ENCODE measurements at places on chromosomes 2 and 18.
A peak's percentile ranks its signal among the peaks of the same experiment; 100 is the strongest.

- no peak for DNase-seq
Observed at GRCh38 chr2:24616616-24617015, 125.6 kb downstream of the NCOA1 start.

DNA sequence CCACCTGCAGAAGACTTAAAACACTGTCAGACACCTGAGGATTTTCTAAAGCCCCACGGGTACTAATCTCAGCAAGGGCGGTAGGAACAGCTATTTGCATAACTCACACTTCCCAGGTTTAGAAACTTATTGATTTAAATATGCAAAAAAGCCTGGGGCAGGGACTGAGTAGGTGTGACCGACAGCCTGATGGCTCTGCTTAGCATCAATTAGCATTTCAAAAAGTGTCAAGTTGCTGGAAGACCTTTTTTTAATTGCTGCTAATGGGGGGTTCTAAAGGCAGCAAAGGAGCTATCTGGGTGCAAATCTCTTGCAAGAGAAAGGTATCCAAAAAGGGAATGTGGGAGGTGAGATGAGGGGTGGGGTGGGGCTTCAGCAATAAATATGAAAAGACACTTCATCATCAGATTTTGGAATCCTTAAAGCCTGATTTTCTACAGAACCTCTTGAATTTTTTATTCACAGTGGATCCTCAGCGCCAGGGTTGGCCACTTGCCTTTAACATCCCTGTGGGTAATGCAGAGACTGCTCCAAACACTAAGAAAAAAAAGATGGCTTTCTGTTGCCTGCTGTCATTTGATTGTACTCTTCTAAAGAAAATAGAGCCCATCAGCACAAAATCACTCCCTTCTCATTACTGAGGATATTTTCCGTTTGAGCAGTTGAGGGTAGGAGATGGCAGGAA is 121.1 kb upstream of the RMP24 start:
- DNase-seq = no peak

DNA sequence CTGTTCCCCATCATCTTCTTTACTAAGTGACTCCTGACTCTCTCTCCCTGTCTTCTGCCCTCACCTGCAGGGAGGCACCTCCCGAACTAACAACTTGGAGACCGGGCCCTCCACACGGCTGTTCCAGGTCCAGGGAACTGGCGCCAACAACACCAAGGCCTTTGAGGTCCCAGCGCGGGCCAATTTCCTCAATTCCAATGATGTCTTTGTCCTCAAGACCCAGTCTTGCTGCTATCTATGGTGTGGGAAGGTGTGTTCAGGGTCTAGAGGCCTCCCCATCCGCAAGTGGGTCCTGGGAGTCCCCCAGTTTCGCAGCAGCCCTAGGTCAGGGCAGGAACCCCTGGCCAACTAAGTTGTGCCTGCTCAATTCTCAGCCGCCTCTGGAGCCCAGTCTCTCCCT is 15.5 kb downstream of the VIL1 start:
- no peak for DNase-seq

- DNase-seq = peak; percentile 59
Observed at GRCh38 chr2:237858294-237859081, 935 bp upstream of the RAMP1 start.

GRCh38 chr2:163878718-163879117 is 142.9 kb upstream of the FIGN start:
- no peak for DNase-seq

All from stimulated activated CD4-positive, alpha-beta T cell treated with anti-CD3 and anti-CD28 coated beads, Interleukin-15, amount 100 ng/mL, for 24 hours (primary cell).